ENCODE measurements at places on chromosomes 1 and 21. TPM values are rescaled to one million over a fixed set of nuclear protein-coding genes. Genes with fewer than 3 reads are reported as not detected.

DNA sequence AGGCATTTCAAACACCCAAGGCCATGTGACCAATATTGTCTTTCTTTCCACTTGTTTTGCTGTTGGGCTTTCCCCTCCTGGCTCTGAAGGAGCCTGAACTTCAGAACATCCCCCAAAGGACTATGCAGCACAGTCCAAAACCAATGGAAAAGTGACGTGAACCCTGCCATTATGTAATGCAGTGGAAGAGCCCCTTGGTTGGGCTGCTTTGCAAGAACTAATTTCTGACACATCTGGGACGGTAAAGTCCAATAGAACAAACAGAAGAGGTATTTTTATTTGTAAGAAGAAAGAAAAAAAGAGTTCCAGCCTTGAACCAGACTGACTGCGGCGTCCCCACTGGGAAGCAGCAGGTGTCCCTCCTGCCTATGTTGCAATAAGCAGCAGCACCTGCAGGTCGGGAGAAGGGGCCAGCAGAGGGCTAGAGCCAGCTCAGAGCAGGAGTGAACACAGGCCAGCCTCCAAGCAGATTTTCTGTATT, 116.7 kb downstream of the CDC7 start:
- H3K4me1 ChIP-seq, result no peaks in the 10 kb centered on the region
- H3K27ac ChIP-seq, result peak overlapping the region; percentile 13
- peak; percentile 41 for DNase-seq
- H3K4me3 ChIP-seq, result no peak overlapping the region
- no peaks in the 10 kb centered on the region for H3K27me3 ChIP-seq
- H3K36me3 ChIP-seq, result no peaks in the 10 kb centered on the region

DNA sequence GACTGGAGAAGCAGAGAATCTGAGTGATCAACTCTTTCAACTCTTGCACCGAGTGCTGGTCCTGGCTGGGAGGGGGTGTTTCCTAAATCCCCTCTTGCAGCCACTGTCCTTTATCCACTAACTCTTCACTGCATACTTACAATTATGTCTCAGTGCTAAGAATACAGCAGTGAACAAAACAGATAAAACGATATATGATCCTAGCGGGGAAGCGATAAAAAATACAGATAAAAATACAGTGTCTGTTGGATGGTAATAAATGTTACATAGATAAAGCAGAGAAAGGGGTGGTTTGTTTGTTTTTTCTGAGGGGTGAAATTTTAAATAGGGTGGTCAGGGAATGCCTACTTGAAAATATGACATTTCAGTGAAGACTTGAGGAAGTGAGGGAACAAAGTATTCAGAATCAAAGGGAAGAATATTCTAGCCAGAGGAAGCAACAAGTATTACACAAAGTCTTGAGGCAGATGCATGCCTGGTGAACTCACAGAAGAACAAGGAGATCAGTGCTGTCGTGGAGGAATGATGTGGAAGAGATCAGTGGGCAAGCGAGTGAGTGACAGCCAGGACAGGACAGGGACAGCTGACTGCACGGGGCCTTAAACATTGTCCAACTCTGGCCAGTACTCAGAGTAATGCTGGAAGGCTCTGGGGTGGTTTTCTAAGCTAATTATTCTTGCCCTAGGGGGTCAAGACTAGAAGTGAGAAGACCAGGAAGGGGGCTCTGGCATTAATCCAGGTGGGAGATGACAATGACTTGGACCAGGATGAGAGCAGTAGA, 110.0 kb downstream of the APP start:
- H3K4me1 ChIP-seq, result peaks cover 29% of the 10 kb centered on the region

The PTCH2 gene
- 13.4 TPM for total RNA-seq

DNA sequence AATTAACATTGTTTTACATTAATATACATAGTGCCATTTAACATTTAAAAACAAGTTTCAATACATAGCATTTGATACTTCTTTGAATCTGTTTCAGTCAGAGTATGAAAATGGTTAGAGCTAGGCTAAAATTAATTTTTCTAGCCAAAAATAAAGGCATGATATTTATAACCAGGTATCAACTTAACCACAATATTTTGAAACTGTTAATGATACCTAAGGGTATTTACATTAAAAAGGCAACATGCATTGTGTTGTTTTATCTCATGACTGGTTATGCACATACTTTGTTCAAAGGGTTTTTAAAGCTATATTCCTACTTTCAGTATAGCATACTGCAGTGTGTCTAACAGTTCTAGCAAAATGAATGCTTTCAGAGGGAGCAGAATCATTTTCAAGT, 130.0 kb downstream of the HS2ST1 start:
- no peak overlapping the region for H3K4me3 ChIP-seq
- no peak overlapping the region for H3K27ac ChIP-seq
- no peak for DNase-seq
- no peaks in the 10 kb centered on the region for H3K4me1 ChIP-seq
- no peaks in the 10 kb centered on the region for H3K27me3 ChIP-seq

DNA sequence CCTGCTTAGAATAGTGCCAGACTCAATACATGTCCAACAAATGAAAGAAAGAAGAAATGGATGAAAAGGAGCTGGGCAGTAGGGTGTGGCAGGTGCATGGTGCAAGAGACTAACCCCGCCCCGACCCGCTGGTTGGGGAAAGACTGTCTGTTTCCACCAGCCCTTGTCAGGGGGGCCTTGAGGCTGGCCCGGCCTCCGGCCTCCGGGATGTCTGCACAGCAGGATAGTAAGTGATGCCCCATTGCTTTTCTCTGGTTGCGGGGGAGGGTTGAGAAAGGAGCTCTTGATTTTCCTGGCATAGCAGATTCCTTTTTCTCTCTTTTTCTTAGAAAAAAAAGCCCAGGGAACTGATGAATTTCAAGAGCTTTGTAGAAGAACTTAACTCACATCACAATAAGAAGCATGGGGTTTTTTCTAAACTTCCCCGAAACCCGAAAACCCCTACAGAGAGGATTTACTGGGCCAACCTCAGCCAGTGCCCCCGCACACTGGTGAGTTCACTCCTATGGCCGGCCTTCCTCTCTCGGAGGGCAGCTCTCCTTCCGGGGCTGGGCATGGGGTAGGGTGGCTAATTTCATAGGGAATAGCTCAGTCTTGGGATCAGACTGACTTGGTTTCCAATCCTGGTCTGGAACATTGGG, 12.5 kb upstream of the TTC22 start:
- no peaks in the 10 kb centered on the region for H3K4me1 ChIP-seq
- H3K27me3 ChIP-seq, result no peaks in the 10 kb centered on the region
- no peaks in the 10 kb centered on the region for H3K36me3 ChIP-seq
- H3K27ac ChIP-seq, result no peak overlapping the region
- DNase-seq, result no peak
- no peak overlapping the region for H3K4me3 ChIP-seq

- no peak for DNase-seq
- H3K4me1 ChIP-seq, result peaks cover 26% of the 10 kb centered on the region
- H3K36me3 ChIP-seq, result no peaks in the 10 kb centered on the region
- peaks cover 8% of the 10 kb centered on the region for H3K27me3 ChIP-seq
Observed at GRCh38 chr1:47410068-47410455, 6.0 kb upstream of the FOXE3 start.

The SNX7 gene
- 21.3 TPM for total RNA-seq

GRCh38 chr1:190679044-190679443, 201.4 kb upstream of the BRINP3 start:
- no peaks in the 10 kb centered on the region for H3K36me3 ChIP-seq
- no peaks in the 10 kb centered on the region for H3K27me3 ChIP-seq
- DNase-seq, result no peak
- H3K4me1 ChIP-seq, result no peaks in the 10 kb centered on the region

GRCh38 chr1:58699011-58699762, 675 bp downstream of the MYSM1 start:
- H3K36me3 ChIP-seq, result no peaks in the 10 kb centered on the region
- H3K27ac ChIP-seq, result peak overlapping the region; percentile 87
- no peaks in the 10 kb centered on the region for H3K27me3 ChIP-seq
- no peak for DNase-seq

The ARTN gene
- total RNA-seq, result 1.4 TPM

DNA sequence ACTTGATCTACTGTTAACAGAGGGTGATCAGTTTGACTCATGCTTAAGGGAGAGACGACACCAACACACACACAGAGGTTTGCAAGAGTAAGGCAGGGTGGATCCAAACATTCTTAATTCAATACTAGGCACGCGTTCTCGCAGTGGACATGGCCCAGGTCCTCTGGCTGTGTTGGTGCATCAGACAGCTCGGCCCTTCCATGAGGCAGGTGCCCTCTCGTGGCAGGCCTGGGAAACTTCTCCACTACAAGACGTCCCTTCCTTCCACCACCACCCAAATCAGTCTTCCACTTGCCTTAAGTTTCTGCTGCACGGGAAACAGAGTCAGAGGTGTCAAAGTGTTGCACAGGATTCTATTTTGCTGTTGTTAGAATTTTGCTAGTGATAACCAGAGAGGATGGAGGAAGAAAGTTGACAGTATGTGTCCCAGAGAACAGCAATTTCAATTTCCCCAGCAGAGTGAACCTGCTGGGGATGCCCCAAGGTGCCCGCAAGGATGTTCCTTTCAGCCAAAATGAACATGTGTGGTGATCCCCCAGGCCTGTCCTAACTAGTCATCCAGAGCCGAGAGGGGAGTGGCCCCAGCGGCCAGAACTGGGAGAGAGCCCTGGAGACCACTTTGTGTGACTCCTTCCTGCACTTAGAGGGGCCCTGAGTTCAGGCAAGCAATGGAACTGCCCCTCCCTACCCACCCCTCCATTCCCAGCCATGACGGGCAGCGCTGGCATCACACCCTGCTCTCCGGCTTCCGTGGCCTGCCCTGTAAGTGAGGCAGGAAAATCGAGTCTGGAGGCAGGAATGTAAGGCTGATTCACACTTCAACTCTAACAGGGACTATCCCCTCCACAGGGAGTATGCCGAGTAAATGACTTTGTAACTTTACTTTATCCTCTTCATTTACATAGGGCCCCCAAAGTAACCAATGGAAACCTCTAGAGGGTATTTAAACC, 34.8 kb downstream of the MX1 start:
- no peak overlapping the region for H3K27ac ChIP-seq
- peaks cover 9% of the 10 kb centered on the region for H3K4me1 ChIP-seq
- H3K36me3 ChIP-seq, result no peaks in the 10 kb centered on the region
- no peaks in the 10 kb centered on the region for H3K27me3 ChIP-seq
- DNase-seq, result peak; percentile 73
- H3K4me3 ChIP-seq, result no peak overlapping the region

The CRP gene
- not detected for total RNA-seq

DNA sequence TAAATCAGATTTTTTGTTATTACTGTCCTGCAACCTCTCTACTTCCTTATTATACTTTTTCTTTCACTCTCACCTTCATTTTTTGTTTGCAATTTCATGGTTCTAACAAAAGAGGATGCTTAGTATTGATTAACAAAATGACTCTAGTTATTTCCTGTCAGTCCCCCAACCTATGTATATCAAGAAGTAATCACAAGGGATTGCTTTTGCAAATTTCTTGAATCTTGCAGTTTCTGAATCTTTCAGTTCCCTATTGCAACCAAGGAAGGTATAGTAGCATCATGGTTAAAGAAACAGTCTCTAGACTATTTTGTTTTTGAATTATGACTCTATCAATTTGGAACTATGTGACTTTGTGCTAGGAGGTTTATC, 446.9 kb downstream of the NEGR1 start:
- H3K27ac ChIP-seq, result no peak overlapping the region
- no peaks in the 10 kb centered on the region for H3K36me3 ChIP-seq
- H3K4me1 ChIP-seq, result no peaks in the 10 kb centered on the region
- H3K4me3 ChIP-seq, result no peak overlapping the region
- H3K27me3 ChIP-seq, result no peaks in the 10 kb centered on the region

DNA sequence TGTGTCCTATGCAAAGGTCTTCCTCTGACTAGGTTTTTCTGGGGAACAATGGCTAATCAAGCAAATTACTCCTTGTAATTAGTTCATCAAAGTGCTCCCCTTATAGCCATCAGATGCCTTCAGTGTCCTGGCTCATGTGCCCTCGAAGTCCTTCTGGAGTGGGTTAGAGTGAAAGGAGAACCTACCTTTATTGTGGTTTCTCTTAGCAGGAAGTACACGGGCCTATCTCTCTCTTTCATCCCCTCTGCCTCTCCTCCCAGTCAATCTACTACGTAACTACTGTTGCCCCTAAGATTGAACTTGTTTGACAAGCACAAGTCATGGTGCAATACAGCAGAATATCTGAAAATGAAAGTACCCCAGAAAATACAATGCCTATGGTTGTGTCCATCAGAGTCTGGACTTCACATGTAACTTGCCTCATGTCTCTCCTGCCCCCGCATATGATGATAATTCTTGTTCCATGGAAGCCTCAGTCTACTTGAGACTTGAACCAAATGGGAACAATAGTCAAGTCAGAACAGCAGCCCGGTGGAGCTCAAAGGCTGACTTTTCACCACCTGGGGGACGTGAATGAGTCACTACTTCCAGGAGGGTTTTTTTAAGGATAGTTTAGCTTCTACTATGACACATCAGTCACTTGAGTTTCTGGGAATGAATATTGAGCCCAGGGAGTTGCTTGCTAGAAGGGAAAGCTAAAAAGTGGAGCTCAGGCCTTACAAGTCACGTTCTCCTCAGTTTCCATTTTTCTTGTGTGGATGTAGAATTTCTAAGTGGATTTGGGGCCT, 243.6 kb downstream of the TNR start:
- no peaks in the 10 kb centered on the region for H3K4me1 ChIP-seq
- H3K27ac ChIP-seq, result no peak overlapping the region

DNA sequence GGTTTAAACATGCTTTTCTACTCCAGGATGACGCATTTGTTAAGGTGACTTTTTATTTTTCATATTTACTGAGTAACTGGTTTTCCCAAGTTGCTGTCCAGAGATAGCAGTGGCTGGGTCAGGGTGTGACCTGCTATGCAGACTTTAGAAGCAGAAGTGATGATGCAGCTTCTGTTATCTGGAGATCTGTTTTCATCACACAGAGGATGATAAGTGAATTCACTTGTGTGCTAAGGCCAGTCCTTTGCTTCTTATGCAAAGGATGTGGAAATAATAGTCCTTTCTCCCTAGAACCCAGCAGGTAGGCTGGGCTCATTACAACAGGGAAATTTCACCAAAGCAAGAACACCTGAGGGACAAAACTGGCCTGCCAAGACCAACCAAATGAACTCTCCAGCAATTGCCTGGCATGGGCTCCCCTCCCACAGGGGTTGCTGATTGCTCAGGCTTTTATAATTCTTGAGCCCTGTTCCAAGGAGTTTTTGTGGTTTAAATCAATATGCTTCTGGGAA, 97.8 kb upstream of the LPGAT1 start:
- H3K36me3 ChIP-seq, result no peaks in the 10 kb centered on the region
- no peaks in the 10 kb centered on the region for H3K4me1 ChIP-seq
- H3K27ac ChIP-seq, result no peak overlapping the region
- no peak overlapping the region for H3K4me3 ChIP-seq

- H3K27me3 ChIP-seq, result no peaks in the 10 kb centered on the region
- DNase-seq, result no peak
- H3K27ac ChIP-seq, result no peak overlapping the region
- peaks cover 9% of the 10 kb centered on the region for H3K4me1 ChIP-seq
Observed at GRCh38 chr1:7898962-7899361, 41.7 kb downstream of the TNFRSF9 start.
